ENCODE measurements at places on chromosomes 2 and 18. TPM values are rescaled to one million over a fixed set of nuclear protein-coding genes. Genes with fewer than 3 reads are reported as not detected.

Gene COL4A4
- 2.2 TPM for total RNA-seq

Gene LCT
- total RNA-seq = not detected

Gene RRM2
- total RNA-seq = 9.3 TPM

GRCh38 chr18:43046322-43046721 is 69.2 kb downstream of the RIT2 start:
- DNase-seq = no peak
- H3K4me3 ChIP-seq = no peak overlapping the region

DNA sequence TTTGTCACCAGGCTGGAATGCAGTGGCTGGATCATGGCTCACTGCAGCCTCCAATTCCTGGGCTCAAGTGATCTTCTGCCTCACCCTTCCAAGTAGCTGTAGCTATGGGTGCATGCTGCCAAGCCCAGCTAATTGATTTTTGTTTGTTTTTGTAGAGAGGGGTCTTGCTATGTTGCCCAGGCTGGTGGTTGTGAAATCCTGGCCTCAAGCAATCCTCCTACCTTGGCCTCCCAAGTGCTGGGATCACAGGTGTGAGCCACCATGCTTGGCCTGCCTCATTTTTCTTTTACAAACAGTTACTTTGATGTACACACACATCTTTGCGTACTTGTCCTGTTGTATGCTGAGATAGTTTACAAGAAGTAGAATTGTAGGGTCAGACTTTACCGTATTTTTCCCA is 13.1 kb upstream of the ANKRD12 start:
- H3K4me1 ChIP-seq = peaks cover 9% of the 10 kb centered on the region
- no peak for DNase-seq
- H3K4me3 ChIP-seq = no peak overlapping the region
- peaks cover 5% of the 10 kb centered on the region for H3K36me3 ChIP-seq
- H3K27me3 ChIP-seq = no peaks in the 10 kb centered on the region
- H3K27ac ChIP-seq = no peak overlapping the region

DNA sequence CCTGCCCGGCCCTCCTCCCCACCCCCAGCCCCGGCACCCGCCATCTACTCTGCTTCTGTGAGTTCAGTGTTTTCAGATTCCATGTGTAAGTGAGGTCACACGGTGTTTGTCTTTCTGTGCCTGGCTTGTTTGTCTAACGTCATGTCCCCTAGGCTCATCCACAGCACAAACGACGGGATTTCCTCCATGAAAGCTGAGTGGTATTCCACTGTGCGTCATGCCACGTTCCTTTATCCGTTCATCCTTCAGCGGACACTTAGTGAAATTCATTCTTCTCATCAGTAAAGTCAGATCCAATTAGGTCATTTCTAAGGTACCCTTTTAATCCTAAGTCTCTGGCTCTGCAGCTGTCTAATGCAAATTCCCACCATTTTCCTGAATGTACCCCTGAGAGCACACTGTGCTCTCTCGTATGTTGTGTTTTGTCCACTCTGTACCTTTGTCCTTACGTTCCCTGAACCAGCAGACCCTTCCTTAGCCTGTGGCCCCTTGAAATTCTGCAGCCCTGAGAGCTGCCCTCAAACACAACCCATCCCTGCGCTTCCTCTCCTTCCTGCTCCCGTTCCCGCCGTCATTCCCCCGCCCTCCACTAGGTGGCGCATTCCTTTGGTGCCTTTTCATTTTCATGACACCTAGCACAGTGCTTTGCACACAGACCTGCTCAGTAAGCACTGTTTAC is 44.1 kb downstream of the TRAPPC12 start:
- H3K36me3 ChIP-seq = peaks cover 38% of the 10 kb centered on the region
- peak overlapping the region; percentile 5 for H3K27ac ChIP-seq
- no peak for DNase-seq
- no peak overlapping the region for H3K4me3 ChIP-seq

All from right lobe of liver (tissue), 6 donors.